ENCODE measurements at places on chromosomes 7 and 10.

DNA sequence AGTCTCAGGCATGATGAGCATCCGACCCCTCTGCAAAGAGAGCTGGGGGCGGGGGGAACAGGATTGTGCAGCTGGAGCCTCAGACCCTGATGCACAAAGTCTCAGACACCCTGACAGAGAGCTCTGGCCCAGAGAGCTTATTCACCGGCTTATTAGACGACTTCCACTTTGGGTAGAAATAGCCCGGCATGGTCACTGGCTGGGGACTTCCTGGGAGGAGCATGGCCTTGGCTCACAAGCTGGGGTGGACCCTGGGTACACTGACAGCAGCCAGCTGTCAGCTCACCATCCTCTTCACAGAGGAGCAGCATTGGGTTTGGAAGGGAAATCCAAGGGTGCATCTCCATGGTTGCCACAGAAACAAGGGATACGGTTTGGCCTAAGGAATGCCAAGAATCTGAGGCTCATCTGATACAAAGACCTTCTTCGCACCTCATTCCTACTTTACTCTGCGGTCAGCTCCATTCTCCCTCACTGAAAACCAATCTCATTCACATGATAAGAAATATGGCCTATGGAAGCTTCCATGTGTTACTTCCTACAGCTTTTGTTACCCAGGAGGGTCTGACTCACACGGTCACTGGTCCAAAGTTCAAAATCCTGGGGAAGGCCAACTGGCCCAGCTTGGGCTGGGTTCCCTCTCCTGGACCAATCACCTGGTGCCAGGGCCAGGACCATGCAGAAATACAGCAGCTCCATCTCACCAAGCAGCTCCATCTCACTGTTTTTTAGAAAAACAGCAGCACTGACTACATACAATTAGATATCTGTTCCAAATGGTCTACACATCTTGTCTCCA, 25.1 kb downstream of the ZNF467 start:
- no peak for DNase-seq

DNA sequence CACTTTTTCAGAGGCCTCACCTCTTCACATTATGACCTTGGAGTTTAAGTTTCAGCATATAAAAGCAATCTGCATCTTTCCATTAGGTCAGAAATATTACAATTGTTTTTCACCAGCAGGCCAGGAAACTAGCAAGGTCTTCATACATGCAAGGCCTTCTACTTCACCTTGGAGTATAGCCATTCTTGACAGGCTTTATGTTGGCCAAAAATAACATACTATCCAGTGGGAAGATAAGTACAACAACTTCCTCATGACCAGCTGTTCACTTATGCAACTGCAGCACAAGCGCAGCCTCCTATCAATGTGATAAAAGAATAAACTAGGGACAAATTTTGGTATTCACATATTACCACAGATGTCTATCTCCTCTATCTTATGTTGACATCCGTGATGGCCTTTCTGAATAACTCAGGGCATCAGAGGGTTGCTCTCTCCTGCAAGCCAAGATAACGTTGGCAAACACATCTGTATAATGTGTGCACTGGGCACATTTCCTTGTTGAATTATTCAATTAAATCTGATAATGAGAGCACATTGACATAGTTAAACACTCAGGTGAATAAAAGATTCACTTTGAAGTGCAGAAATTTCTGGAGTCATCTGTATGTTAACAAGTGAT, 239.8 kb downstream of the FZD1 start:
- DNase-seq, result no peak

DNA sequence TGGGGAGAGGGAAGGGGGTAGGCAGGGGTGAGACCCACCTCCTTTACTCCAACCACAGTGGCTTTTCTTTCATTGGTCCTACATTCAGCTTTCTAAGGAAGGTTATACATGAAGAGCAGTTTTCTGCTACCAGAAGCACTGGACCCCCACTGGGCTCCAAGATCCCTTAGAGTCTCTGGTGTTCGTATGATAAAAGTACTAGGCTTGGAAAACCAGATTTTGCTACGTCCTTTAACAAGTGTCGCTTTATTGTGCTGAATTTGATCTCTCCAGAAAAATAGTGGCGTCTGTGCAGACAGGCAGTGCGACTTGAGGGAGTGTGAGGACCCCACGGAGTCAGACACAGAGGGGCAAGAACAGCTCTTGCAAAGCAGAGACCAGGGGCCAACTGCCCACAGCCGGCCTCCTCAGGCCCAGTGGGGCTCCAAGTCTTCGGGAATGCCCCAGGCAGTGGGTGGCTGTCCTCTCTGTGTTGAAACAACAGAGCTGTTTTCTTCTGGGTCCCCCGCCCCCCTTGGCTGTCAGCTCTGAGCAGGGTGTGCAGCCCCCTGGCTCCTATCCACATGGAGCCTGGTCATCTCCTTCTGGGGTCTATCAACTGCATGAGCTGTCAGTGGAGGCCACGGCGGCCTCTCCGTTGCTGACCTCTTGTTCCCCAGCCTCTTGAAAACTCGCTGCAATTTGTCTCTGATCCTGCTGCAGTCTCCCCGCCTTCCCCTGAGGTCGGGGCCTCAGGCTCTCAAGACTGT, 333.2 kb downstream of the RPS24 start:
- DNase-seq, result no peak

DNA sequence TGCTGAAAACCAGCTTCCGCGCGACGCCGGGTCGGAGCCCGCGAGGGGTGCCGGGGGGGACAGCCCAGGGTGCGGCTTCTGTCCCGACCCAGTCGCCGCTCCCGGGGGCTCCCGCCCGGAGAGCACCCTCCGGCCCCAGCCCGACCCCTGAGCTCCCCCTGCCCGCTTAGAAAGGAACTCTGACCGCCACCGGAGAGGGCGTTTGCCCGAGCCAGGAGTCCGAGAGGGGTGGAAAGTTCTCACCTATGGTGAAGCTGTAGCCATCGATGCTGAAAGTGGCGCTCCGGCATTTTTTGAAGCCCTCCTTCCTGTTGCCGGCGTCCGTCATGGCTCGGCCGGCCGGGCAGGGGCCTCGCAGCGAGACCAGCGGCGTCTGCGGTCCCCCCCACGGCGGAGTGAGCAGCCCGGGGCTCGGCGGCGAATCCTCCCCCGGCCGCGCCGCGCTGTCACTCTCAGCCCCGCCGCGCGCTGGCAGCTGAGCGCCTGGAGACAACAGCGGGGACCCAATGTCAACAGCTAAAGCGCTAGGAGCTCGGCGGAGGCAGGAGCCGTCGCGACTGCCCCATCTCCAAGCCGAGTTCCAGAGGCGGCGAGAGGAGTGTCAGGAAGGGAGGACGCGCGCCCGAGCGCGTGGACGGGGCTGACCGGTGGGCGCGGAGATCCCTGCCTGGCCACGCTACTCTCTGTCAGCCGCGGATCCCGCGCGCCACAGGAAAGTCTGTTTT, 191.6 kb downstream of the LSM5 start:
- DNase-seq, result no peak

GRCh38 chr10:47339759-47340607, 8.2 kb upstream of the RBP3 start:
- no peak for DNase-seq

DNA sequence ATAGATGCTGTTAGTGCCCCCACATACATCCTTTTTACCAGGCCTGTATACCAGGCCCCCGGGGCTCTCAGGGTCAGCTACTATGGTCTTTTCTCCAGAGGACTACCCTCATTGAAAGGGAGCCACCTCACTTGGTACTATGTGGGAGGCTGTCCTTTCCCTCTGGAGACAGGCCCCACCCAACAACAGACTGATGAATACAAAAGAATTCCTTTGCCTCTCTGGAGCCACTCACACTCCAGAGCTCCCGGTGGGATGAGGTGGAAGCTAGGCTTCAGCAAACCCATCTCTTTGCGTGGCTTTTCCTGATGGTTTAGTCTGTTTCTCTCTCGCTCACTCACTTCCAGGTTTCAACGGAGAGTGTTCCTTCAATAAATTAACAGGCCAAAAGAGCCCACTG, 30.3 kb downstream of the ANKMY2 start:
- no peak for DNase-seq

DNA sequence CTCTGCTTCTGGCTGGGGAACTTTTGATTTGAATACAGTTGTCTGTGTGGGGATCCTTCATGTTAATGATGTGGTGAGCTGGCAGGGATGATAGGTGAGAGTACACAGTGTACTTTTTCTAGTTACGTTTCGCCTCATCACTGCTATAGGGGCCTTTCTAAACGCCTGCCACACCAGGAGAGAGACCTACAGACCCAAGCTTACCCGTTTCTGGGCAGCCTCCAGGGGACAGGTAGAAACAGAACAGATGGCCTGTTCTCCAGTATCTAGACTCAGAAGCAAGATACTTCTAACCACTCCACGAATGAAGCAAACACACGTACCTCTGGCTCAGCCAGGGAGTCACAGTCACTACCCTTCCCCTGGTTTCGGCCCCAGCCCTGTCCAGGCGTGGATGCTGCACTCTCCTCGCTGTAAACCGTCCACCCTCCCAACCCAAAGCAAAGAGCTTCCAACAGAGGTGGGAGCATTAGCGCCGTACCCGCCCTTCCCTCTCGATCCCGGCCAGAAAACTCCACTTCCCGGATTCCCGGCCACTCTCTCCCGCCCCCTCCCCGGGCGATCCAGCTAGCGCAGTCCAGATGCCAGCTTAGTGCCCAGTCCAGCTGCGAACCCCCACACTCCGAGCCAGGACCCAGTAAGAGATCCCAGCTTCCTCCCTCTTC, 1.2 kb downstream of the CCDC6 start:
- DNase-seq, result no peak

DNA sequence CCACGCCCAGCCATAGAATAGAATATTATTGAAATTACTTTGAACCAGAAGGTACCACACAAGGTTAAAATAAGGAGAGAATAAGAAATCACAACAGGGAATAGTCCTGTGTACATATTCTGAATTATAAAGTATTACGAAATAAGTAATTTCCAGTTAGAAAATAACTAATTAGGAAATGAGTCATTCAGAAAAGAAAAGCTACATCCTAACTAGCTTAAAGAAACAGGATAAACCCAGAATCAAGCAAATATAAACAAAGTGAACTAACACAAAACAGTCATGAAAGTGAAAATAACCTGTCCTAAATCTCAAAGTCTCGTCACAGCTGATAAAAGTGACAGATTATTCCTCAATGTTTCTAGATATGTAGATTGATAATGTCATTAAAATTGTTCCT, 74.8 kb upstream of the NEBL start:
- no peak for DNase-seq

DNA sequence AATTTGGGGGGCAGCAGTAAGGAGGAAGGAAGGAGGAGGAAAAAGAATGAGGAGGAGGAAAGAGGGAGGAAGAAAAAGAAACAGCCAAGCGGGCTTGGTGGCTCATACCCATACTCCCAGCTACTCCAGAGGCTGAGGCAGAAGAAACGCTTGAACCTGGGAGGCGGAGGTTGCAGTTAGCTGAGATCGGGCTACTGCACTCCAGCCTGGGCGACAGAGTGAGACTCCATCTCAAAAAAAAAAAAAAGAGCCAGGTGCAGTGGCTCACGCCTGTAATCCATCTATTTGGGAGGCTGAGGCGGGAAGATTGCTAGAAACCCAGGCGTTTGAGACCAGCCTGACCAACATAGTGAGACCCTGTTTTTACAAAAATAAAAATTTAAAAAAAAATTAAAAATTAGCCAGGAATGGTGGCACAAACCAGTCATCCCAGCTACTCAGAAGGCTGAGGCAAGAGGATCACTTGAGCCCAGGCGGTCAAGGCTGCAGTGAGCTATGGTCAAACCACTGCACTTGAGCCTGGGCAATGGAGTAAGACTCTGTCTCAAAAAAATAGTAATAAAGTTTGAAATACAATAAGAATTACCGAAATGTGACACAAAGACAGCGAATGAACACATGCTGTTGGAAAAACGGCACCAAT, 14.1 kb upstream of the CRCP start:
- DNase-seq, result no peak

Measured in glomerular endothelial cell (primary cell).